ENCODE measurements at places on chromosomes 4 and X.

- peak; percentile 46 for DNase-seq
Observed at GRCh38 chrX:154458116-154458953, at the start of gene PLXNA3. PLXNA3 (plus strand) TSS chrX:154458281; CDS start chrX:154460184, 1,903 bp downstream.

DNA sequence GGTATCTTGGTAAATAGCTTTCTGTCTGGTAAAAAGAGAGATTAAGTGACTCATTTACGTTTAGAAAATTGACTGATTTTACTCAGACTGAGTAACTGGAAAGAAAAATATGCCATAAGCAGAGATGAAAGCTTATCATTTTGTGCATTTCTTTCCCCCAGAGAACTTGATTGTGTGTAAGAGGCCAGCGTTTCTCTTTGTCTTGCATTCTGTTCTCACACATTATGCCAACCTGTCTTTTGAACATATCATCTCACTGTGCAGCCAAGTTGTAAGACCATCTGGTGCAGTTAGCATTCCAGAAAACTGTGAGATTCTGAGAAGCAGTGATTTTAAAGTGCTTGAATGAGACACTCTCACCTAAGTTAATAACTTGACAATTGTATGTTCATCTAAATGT is 651.3 kb downstream of the TECRL start:
- no peak for DNase-seq

DNA sequence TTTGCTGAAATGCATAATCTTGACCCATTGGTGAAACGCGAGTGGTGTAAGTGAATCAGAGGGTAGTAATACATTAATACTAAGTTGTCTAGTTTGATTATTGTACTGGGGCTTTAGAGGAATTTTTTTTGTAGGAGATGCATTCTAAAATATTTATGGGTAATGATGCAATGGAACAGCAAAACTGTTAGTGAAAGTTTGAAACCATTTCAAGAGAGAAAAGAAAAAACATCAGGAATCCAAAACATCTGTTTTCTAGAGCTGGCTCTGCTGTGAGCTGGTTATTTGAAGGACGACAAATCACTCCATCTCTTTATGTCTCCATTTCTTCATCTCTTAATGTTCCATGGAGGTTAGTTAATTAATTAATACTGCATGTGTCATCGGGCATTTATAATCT is 351.9 kb upstream of the FAT1 start:
- no peak for DNase-seq

GRCh38 chrX:57172544-57172943 is 35.3 kb upstream of the SPIN2A start:
- no peak for DNase-seq

GRCh38 chr4:149264093-149264733 is 551.4 kb downstream of the IQCM start:
- peak; percentile 49 for DNase-seq

GRCh38 chr4:76813070-76813469 is 84.9 kb downstream of the SOWAHB start:
- DNase-seq, result no peak

DNA sequence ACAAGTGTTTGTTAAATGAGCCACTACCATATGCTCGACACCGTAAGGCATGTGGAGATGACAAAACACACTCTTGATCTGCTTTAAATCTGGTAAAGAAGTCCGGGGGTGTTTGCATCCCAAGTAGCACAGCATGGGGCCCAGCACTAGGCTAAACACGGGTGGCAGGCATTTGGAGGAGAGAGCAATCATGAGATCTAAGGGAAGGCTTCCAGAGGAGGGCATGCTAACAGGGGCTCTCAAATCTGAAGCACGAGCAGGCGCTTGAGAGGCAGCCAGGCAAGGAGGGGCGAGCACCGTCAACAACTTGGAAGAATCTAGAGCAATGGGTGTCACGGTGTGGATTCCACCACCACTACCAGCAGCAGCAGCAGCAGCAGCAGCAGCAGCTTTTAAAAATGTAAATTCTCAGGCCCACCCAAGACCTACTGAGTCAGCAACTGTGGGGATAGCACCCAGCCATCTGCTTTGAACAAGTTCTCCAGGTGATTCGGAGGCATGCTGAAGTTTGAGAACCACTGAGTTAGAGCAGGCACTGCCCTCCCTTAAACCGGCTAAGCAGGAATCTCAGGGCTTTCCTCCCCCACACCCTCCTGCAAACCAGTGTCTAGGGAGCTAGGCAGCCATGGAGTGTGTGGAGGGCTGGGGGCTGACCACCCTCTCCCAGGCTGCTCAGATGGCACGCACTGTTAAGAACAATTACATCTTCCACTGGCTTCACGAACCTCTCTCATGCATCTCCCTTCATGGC is 70.2 kb upstream of the MAP3K15 start:
- DNase-seq, result no peak

DNA sequence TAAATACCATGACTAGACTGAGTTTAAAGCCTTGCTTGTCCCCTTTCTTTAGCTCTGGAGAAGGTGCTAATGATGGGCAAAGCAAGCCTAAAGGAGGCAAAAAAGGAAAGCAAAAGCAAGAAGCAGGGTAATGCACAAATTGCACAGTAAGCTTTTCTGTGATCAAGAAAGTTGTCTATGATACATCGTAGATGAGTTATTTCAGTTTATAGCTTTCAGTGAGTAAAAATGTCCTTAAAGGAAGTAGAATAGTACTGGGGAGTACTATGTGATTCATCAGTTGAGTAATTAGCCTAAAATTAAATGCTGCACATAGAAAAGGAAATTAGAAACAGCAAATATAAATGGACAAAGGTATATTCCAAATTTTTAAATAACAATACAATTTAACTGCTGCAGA is 50.2 kb upstream of the PDE5A start:
- no peak for DNase-seq
